Thymus (tissue), 14 donors: ENCODE measurements at places on chromosomes 13 and 19. TPM values are rescaled to one million over a fixed set of nuclear protein-coding genes. Genes with fewer than 3 reads are reported as not detected.
A peak's percentile ranks its signal among the peaks of the same experiment; 100 is the strongest.

GRCh38 chr13:24675806-24676570 is 4.2 kb upstream of the ATP12A start:
- H3K36me3 ChIP-seq = no peaks in the 10 kb centered on the region
- H3K4me3 ChIP-seq = no peak overlapping the region
- no peak for DNase-seq
- H3K27me3 ChIP-seq = peaks cover 17% of the 10 kb centered on the region
- H3K27ac ChIP-seq = no peak overlapping the region

DNA sequence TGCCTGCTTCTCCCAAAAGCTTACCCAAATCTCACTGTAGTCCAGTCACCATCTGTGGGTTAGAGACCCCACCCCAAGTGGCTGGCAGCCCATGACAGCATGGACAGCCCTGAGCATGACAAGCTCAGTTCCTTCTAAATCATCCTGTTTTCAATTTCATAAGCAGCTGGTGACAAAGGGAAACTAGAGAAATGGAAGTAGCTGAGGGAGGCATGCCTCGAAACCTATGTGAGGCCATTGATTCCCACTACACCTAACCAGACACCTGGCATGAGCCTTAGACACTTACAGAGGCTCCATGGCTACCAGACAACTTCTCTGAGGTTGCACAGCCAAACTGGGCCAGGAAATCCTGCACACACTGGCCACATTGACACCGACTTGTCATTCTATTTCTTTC is 56.2 kb downstream of the ABCC4 start:
- H3K27ac ChIP-seq = no peak overlapping the region
- H3K4me3 ChIP-seq = no peak overlapping the region
- H3K4me1 ChIP-seq = no peaks in the 10 kb centered on the region
- DNase-seq = no peak
- H3K27me3 ChIP-seq = no peaks in the 10 kb centered on the region

DNA sequence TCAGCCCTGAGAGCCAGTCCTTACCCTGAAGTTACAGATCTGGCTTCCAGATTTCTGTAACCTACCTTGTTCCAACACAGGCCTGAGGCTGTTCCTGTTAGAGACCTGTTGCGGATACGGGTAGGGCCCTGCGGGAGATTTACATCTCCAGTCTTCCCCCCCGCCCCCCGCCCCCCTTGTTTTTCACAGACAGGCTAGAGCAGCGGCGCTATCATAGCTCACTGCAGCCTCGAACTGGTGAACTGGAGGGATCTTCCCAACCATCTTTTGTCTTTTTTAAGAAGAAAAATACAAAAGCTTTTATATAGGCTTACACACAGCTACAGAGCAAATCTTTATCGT is 10.6 kb upstream of the CEACAM21 start:
- DNase-seq = no peak
- no peak overlapping the region for H3K4me3 ChIP-seq
- H3K27ac ChIP-seq = no peak overlapping the region
- no peaks in the 10 kb centered on the region for H3K36me3 ChIP-seq

GRCh38 chr19:2207991-2208860 is 27.9 kb downstream of the PLEKHJ1 start:
- H3K4me3 ChIP-seq = no peak overlapping the region
- DNase-seq = no peak
- no peaks in the 10 kb centered on the region for H3K4me1 ChIP-seq
- H3K27ac ChIP-seq = no peak overlapping the region

- DNase-seq = no peak
- no peaks in the 10 kb centered on the region for H3K36me3 ChIP-seq
- no peaks in the 10 kb centered on the region for H3K27me3 ChIP-seq
- no peak overlapping the region for H3K4me3 ChIP-seq
- H3K4me1 ChIP-seq = no peaks in the 10 kb centered on the region
- H3K27ac ChIP-seq = no peak overlapping the region
Measured at GRCh38 chr13:73136776-73137175, 78.0 kb downstream of the KLF5 start.

DNA sequence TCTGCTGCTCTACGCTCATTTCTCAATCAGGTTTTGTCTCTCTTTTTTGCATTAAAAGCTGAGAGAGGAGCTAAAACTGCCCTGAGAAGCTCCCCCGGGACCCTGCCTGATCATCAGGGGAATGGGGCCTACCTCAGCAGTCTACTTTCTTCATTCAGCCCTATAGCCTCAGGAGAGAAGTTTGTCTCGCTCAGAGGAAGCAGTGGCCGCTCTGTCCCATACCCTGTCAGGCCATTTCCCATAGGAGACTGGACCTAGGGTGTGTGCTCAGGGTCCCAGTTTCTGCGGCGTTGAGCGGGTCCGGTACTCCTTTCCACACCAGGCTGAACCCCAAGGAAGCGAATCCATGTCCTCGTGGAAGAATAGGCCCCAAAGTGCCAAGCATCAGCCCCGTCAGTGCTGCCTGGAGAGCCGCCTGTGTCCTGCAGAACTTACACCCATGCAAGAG is 21.7 kb downstream of the UBE2L5 start:
- no peak for DNase-seq
- H3K4me3 ChIP-seq = no peak overlapping the region
- H3K27me3 ChIP-seq = peaks cover 9% of the 10 kb centered on the region
- H3K27ac ChIP-seq = no peak overlapping the region
- H3K4me1 ChIP-seq = peaks cover 16% of the 10 kb centered on the region
- no peaks in the 10 kb centered on the region for H3K36me3 ChIP-seq

- H3K4me1 ChIP-seq = no peaks in the 10 kb centered on the region
- no peak for DNase-seq
- H3K27ac ChIP-seq = no peak overlapping the region
Measured at GRCh38 chr13:88887045-88887662, 1216.0 kb downstream of the SLITRK5 start.

DNA sequence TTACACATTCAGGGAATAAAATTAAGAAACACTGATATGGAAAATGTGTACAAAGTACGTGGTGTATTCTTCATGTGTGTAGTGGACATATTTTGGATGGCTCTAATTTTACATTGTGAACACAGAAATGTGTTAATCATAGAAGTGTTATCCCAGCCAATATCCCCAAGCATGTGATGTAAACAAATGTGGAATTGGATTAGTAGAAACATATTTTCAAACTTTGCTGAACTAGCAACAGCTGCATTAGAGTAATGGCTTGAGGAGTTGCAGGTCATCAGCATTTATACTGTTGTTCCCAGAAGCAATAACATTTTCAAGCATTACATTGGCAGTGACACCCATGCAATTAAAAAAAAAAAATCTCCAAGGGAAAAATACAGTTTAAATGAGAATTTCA is 600.6 kb downstream of the SLITRK1 start:
- H3K27me3 ChIP-seq = no peaks in the 10 kb centered on the region
- no peaks in the 10 kb centered on the region for H3K4me1 ChIP-seq
- H3K36me3 ChIP-seq = no peaks in the 10 kb centered on the region

GRCh38 chr19:10294368-10294697 is 4.6 kb downstream of the ICAM5 start:
- DNase-seq = no peak
- H3K27me3 ChIP-seq = peaks cover 75% of the 10 kb centered on the region
- H3K36me3 ChIP-seq = no peaks in the 10 kb centered on the region
- no peak overlapping the region for H3K4me3 ChIP-seq

DNA sequence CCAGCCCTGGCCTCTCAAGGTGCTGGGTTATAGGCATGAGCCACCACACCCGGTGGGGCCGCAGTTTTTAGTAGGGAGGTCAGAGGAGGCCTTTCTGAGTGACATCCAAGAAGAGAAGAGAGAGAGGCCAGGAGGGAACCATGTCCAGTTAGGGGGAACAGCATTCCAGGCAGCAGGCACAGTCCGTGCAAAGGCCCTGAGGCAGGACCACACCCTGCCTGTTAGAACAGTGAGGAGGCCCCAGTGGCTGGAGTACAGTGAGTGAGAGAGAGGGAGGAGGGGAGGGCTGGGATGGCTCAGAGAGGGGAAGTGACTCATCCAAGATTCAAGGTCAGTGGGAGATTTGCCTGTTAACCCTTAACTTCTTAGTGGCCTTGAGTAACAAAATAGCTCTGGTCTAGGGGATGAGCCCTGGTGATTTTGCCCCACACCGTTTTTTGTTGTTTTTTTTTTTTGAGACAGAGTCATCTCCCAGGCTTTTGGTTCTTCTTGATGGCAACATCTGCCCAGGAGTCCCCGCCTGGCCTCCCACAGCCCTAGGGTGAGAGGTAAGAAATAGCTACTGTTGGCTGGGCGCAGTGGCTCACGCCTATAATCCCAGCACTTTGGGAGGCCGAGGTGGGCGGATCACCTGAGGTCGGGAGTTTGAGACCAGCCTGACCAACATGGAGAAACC is 2.7 kb upstream of the PLIN3 start:
- no peak overlapping the region for H3K4me3 ChIP-seq
- no peak overlapping the region for H3K27ac ChIP-seq
- no peaks in the 10 kb centered on the region for H3K36me3 ChIP-seq

DNA sequence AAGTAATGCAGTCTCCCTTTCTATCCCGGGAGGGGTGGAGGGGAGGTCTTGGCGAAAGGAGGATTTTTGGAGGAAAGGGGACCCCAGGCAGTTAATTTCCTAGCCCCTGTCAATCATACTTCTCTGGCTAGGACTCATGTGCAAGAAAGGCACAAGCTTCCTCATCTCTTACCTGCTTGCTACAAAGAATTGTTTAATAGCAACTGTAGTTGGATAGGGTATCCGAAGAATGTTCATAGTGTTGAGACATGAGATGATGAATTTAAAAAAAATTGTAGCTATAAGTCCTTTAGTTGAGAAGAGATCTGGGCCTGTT is 525 bp downstream of the BORA start:
- H3K4me3 ChIP-seq = peak overlapping the region; percentile 98
- no peak for DNase-seq
- H3K4me1 ChIP-seq = peaks cover 5% of the 10 kb centered on the region
- peak overlapping the region; percentile 81 for H3K27ac ChIP-seq

DNA sequence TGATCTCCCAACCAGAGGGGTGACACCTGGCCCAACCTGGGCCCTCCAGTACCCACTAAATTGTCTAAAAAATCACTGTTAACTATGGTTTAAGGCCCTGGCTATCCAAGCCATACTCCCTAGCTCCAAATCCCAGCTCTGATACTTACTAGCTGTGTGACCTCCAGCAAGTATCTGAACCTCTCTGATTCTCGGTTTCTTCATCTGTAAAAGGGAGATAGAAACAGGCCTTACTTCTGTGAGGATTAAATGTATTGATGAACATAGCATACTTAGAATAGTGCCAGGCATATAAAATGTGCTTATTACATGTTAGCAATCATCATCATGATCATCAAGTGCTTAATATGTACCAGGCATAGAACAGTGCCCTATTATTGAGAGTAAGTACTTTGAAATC is 4.7 kb downstream of the LRFN1 start:
- peaks cover 7% of the 10 kb centered on the region for H3K27me3 ChIP-seq
- H3K4me1 ChIP-seq = peaks cover 9% of the 10 kb centered on the region
- peaks cover 5% of the 10 kb centered on the region for H3K36me3 ChIP-seq

- H3K4me3 ChIP-seq = no peak overlapping the region
- DNase-seq = no peak
- no peaks in the 10 kb centered on the region for H3K27me3 ChIP-seq
- no peak overlapping the region for H3K27ac ChIP-seq
- no peaks in the 10 kb centered on the region for H3K36me3 ChIP-seq
Measured at GRCh38 chr19:46573679-46574498, 27.2 kb upstream of the CALM3 start.

GRCh38 chr19:21133633-21134032 is 8.2 kb upstream of the ZNF431 start:
- H3K27ac ChIP-seq = no peak overlapping the region
- no peak for DNase-seq
- no peak overlapping the region for H3K4me3 ChIP-seq
- H3K27me3 ChIP-seq = no peaks in the 10 kb centered on the region

DNA sequence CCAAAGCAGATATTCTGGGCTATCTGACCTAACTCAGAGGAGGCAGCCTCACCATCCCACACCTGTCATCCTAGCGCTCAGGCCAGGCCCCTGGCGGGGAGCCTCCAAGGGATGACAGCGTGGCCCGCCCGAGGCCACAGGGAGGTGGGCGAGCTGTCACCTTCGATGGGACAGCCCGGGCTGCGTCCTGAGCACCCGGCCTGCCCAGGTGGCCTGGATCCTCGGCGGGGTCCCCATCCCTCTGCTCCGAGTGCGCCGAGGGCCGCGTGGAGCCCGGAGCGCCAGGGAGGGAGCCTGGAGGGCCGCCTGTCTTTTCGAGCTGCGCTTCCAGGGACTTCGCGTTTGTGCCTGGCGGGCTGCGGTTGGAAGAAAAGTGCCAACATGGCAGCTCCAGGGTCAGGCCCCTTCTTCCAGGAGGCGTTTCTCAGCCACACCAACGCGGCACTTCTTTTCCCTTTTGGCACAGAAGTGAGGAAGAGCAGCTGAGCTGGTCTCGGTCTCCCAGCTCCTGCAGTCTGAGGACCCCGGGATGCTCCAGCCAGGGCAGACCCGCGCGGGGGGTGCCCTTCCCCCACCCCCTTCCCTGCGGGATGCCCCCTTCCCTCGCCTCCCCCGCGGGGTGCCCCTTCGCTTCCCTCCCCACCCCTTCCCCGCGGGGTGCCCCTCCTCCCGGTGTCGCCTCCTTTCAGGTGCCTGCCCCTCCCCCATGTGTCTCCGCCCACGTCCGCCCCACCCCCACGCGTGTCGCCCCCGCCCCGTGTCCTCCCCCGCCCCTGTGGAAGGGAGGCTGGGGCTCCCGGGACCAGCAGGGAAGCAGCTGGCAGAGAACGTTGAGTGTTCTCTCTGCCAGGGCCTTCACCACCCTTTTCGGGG is 42.3 kb downstream of the GJA3 start:
- H3K27me3 ChIP-seq = no peaks in the 10 kb centered on the region
- peak overlapping the region; percentile 72 for H3K27ac ChIP-seq
- H3K4me1 ChIP-seq = peaks cover 18% of the 10 kb centered on the region
- H3K36me3 ChIP-seq = no peaks in the 10 kb centered on the region
- H3K4me3 ChIP-seq = peak overlapping the region; percentile 48

DNA sequence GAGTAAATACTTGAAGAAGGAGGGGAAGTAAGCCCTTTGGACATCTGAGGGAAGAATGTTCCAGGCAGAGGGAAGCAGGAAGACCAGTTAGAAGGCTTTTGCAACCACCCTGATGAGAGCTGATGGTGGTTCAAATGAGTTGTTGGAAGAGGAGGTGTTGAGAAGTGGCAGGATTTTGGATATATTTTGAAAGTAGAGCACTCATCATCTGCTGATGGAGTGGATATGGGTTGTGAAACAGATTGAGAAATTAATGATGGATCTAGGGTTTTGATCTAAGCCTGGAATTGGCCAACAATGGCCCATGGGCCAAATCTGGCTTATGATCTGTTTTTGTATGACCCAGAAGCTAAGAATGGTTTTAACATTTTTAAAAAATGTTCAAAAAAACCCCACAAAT is 230.7 kb downstream of the NDFIP2 start:
- DNase-seq = no peak
- H3K4me1 ChIP-seq = no peaks in the 10 kb centered on the region
- no peaks in the 10 kb centered on the region for H3K27me3 ChIP-seq
- no peak overlapping the region for H3K27ac ChIP-seq

- peaks cover 21% of the 10 kb centered on the region for H3K4me1 ChIP-seq
- no peak overlapping the region for H3K4me3 ChIP-seq
- H3K36me3 ChIP-seq = no peaks in the 10 kb centered on the region
- no peaks in the 10 kb centered on the region for H3K27me3 ChIP-seq
- H3K27ac ChIP-seq = no peak overlapping the region
Measured at GRCh38 chr13:42996584-42996983, 4.5 kb upstream of the EPSTI1 start.

- H3K36me3 ChIP-seq = peaks cover 10% of the 10 kb centered on the region
- H3K4me3 ChIP-seq = no peak overlapping the region
- H3K4me1 ChIP-seq = no peaks in the 10 kb centered on the region
- H3K27me3 ChIP-seq = no peaks in the 10 kb centered on the region
- DNase-seq = no peak
- no peak overlapping the region for H3K27ac ChIP-seq
Measured at GRCh38 chr13:45280011-45280410, 61.0 kb downstream of the TPT1 start.

ZNF223 gene
- total RNA-seq = 5.5 TPM

SBK3 gene
- not detected for total RNA-seq

GAPDHS gene
- total RNA-seq = 0.19 TPM

KCNN4 gene
- total RNA-seq = 8.7 TPM

RAB3A gene
- total RNA-seq = 0.52 TPM

APOE gene
- 130 TPM for total RNA-seq

ZNF440 gene
- total RNA-seq = 8.9 TPM
